ENCODE measurements at places on chromosomes 11 and 22.

GRCh38 chr11:117070016-117070415 lies 28.2 kb downstream of the SIK3 start:
- no peak for DNase-seq

- no peak for DNase-seq
Observed at GRCh38 chr11:129372609-129373488, 2.8 kb upstream of the BARX2 start.

- DNase-seq = no peak
Observed at GRCh38 chr22:37126882-37127281, 17.4 kb upstream of the TMPRSS6 start.

DNA sequence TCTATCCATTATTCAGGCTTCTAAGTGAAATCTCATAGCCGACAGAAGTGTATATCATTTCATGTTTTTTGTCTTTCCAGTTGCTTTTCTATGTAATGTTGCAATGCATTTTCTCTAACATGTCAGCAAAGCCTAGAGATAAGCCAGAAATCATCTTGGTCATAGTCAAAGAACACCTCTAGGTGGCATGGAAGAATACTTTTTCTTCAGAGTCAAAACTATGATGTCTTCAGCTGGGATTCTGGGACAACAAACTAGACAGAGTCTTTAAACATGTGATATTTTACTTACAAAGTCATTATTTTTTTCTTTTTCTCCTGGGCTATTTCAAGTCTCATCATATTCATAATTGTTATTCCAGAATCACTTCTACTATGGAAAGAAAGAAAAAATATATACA lies 4.4 kb downstream of the GAS2 start:
- DNase-seq = no peak

GRCh38 chr11:44310206-44310462 lies 195 bp upstream of the ALX4 start:
- no peak for DNase-seq

- no peak for DNase-seq
Observed at GRCh38 chr11:117851106-117851505, 25.4 kb downstream of the FXYD6 start.

DNA sequence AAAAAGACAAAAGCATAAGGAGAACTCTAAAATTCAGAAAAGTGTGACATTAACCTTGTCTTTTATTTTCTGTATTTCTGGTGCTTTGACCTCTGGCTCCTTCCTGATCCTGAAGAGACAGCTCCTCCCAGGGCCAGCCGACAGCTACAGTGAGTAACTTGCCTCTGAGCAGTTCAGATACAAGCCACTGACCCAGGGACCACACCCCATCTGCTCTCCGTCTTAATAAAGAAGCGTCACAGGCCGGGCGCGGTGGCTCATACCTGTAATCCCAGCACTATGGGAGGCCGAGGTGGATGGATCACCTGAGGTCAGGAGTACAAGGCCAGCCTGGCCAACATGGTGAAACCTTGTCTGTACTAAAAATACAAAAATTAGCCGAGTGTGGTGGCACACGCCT lies 6.5 kb downstream of the MLC1 start:
- no peak for DNase-seq

- no peak for DNase-seq
Observed at GRCh38 chr11:113091481-113091780, 130.2 kb downstream of the NCAM1 start.

DNA sequence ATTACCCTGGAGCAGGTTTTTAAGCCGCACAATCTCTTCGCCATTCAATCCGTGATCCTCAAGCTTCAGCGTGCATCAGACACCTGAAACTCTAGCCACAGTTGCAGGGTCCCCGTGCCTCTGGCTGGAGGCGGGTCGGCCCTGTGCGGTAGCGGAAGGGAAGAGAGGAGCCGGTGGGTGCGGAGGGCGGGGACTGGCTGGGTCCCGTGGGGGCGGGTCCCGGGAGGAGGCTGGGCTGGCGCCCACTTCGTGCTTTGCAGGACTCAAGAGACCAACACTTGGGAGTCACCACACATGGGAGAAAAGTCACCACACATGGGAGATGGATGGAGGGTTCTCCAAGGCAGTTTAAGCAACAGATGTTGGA lies 772 bp downstream of the C22orf15 start:
- no peak for DNase-seq

- peak; percentile 59 for DNase-seq
Observed at GRCh38 chr22:17084554-17085276, at the start of gene IL17RA. TSS of gene IL17RA (plus strand) at chr22:17085000. CDS start at chr22:17085092, 92 bp downstream.

DNA sequence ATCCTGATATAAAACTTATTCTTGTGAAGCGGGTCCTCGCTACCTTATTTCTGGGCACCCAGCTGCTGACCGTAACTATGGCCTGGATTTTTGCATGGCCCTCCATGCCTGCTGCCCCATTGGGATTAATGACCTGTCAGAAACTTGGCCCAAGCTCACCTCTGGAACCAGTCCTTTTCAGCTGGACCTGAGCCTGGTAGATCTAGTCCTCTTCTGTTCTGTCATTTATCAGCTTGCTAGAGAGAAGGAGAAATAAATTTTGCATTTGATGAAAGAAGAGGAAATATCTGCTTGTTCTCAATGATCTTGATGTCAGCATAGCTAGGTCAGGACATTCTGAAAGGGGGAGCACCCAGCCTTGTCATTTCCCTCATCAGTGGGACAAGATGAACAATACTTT lies 387.8 kb upstream of the LARGE1 start:
- DNase-seq = no peak

GRCh38 chr11:67656278-67656922 lies 5.9 kb upstream of the ACY3 start:
- no peak for DNase-seq

- DNase-seq = no peak
Observed at GRCh38 chr11:115721296-115721995, 217.2 kb upstream of the CADM1 start.

DNA sequence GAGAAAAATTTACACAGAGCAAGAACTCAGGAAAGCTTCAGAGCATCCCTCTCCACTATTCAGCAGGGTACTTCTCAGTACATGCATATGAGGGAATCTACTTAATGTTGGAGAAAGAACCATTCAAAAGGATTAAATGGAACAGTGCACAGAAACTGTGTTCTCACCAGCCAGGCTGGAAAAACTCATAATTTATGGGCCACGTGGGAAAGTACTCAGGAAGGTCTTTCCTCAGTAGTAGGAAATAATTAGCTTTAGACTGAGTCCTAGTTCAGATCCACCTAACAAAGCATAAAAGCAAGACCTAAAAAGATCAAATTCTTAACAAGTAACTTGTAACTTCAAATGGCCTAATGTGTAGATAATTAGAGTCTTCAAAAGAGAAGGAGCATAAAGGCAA lies 134.0 kb downstream of the FAM76B start:
- no peak for DNase-seq

GRCh38 chr11:29318134-29318845 lies 698.5 kb downstream of the KCNA4 start:
- no peak for DNase-seq

DNA sequence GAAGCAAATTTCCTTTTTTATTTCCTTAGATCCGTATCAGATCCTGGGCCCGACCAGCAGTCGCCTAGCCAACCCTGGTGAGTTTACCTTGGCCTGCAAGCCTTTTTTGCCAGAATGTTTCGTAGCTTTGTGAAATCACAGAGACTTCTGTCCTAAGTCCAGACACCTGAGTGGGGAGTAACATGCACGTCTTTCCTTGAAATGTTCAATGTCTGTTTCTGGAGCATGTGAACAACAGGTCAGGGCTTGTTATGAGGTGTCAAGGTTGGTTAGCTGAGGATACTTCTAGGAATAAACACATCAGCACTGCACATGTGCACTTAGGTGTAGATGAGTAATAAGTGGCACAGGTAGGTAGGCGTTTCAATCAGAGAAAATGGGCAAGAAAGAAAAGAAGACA lies 58.0 kb downstream of the KCNJ1 start:
- no peak for DNase-seq

DNA sequence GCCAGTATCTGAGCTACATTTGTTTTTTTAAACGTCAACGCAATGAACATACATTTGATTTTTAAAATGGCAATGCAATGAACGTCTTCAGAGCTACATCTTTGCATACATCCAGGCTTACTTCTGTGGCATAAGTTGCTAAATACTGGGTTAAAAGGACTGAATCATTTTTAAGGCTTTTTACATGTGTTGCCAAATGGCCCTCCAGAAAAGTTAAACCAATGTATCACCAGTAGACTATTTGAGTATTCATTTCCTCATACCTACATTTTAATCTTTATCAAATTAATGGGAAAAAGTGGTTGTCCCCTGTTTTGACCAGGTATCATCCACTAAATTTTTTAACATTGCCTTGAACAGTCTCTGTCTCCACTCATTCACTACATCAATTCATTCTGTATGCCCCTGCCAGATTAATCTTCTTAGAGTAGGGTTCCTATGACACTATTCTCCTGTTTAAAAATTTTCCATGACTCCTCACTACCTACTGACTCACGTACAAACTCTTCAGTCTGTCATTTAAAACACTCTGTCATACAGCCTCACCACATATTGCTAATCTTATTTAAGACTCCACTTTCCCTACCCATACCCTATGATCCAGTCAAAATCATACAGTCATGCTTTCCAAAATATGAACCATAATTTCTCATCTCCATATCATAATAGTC lies 12.4 kb upstream of the PRRG4 start:
- DNase-seq = no peak

- no peak for DNase-seq
Observed at GRCh38 chr11:94281324-94281723, 23.1 kb upstream of the IZUMO1R start.

DNA sequence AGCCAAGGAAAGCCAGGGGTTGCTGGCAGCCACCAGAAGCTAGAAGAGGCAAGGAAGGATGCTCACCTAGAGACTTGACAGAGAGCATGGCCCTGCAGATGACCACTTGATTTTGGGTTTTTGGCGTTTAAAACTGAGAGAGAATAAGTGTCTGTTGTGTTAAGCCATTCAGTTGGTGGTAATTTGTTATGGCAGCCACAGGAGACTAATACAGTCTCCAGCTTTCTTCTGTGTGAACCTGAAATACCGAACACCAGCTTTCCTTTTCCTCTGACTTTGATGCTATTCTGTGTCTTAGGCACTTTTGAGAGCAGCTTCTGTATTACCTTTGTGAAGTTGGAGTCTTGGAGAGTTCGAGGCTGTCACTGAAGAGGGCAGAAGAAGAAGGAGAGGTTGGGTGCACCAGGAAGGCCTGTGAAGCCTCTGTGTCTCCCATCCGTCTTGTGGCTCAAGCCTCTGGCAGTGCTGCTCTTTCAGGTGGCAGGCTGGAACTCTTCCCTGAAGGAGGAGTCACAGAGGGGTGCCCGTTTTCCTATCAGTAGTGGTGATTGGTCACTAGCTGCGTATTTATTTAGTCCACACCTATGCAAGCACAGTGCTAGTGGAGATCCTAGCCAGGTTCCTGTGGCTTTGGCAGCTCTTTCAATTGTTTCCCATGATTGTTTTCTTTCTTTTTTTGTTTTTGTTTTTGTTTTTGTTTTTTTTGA lies 2.5 kb downstream of the TBC1D22A start:
- DNase-seq = no peak

- DNase-seq = no peak
Observed at GRCh38 chr22:26079009-26079408, 90.3 kb upstream of the SEZ6L start.

DNA sequence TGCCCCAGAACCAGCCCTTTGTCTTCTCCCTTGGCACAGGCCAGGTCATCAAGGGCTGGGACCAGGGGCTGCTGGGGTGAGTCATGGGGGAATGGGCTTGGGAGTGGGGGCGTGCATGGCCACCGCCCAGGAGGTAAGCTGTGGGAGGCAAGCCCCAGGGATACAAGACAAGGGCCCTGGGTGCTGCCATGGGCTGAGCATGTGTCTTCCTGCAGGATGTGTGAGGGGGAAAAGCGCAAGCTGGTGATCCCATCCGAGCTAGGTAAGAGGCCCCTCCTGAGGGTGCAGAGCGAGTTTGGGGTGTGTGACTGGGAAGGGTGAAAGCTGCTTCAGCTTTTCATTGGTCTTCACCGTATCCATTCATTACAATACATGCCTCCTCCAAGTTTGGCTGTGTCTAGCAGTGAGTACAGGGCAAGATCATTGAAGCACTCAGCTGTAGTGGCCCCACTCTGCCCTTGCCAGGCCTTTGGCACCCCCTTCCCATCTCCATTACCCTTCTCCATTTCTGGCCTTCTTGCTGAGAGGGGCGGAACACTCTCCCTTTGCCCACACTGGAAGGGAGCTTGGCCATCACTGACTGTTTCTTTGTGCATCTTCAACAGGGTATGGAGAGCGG lies 2.5 kb downstream of the FKBP2 start:
- no peak for DNase-seq

- no peak for DNase-seq
Observed at GRCh38 chr11:34356576-34356912, 1.3 kb downstream of the ABTB2 start.

DNA sequence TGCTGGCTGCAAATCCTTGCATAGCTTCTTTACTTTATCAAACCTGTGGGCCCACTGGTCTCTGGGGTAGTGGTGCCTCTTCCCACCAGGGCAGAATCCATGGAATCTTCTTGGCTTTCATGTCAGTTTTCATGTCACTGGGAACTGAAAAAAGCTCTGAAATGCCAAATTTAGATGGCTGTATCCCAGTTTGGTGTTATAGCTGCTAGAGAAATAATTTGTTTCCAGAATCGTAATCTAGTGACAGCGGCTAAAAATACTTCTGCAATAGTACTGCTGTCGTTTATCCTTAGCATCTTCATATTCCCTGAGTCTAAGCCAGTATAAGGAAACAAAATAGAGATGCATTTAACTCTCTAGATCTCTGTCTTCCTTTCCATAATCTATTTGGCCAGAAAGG lies 983.4 kb upstream of the FAT3 start:
- DNase-seq = no peak

DNA sequence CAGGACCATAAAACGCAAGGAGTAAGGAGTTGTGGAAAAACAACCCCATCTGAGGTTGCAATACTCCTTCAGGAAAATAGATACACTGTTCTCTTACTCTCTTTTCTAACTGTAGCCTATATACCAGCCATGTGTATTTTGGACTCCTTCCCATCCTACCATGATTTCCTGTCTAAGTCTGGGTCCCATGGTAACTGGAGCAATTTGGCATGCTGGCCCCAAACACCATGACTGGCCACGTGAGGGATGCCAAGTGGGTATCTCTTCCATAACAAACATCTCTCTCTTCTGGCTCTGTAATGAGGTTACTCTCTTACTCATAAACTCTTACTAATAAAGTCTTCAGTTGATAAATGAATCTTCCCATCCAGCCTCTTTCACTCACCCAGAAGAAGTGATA lies 26.5 kb downstream of the ABTB2 start:
- no peak for DNase-seq

GRCh38 chr11:117597071-117597470 lies 199.9 kb downstream of the DSCAML1 start:
- no peak for DNase-seq

DNA sequence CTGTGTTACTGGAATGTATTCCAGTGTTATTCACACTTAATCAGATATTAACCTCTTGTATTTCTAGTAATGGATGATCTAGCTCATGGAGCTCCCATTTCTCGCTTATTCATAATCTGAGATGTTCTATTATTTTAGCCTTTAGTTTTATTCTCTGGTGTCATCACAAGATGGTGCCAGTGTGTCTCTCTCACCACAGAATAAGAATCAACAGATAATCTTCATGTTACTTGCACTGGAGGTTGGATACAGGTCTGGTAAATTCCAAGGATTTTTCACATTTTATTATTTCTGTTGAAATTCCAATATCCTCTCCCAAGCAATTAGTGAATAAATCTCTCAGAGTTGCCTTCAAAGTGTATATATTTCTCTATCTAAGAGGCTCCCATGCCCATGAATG lies 74.6 kb downstream of the CASP12 start:
- DNase-seq = no peak

GRCh38 chr22:38843657-38844314 lies at the start of gene NPTXR:
TSS of gene NPTXR (minus strand) at chr22:38844028.
- DNase-seq = no peak

GRCh38 chr11:1890856-1891830 lies 552 bp downstream of the PRR33 start:
- DNase-seq = no peak

- DNase-seq = no peak
Observed at GRCh38 chr11:72939031-72939430, 124.8 kb downstream of the ATG16L2 start.

All from anterior cingulate cortex (tissue), 58 donors.